ENCODE measurements at places on chromosomes 3 and 15. TPM values are rescaled to one million over a fixed set of nuclear protein-coding genes. Genes with fewer than 3 reads are reported as not detected.

- DNase-seq: no peak
Observed at GRCh38 chr3:170705131-170705530, 119.3 kb upstream of the SLC7A14 start.

DNA sequence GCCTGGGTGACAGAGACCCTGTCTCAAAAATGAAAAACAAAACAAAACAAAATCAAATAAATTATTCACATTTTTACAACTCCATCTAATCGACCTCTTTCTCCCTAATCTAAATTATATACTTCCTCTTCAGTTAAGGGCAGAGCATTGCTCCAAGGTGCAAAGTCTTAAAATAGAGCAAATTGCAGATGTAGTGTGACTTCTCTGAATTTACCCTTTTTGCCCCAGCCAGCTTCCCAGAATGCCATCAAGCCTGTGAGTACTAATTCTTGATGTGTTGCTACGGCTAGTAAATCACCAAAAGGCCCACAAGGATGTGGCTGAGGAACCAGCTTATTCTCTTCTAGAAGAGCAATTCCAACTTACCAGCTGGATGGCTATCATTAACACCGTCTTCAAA, 53.4 kb upstream of the PPIB start:
- DNase-seq: no peak

- no peak for DNase-seq
Observed at GRCh38 chr3:33074217-33075067, 22.5 kb downstream of the GLB1 start.

DNA sequence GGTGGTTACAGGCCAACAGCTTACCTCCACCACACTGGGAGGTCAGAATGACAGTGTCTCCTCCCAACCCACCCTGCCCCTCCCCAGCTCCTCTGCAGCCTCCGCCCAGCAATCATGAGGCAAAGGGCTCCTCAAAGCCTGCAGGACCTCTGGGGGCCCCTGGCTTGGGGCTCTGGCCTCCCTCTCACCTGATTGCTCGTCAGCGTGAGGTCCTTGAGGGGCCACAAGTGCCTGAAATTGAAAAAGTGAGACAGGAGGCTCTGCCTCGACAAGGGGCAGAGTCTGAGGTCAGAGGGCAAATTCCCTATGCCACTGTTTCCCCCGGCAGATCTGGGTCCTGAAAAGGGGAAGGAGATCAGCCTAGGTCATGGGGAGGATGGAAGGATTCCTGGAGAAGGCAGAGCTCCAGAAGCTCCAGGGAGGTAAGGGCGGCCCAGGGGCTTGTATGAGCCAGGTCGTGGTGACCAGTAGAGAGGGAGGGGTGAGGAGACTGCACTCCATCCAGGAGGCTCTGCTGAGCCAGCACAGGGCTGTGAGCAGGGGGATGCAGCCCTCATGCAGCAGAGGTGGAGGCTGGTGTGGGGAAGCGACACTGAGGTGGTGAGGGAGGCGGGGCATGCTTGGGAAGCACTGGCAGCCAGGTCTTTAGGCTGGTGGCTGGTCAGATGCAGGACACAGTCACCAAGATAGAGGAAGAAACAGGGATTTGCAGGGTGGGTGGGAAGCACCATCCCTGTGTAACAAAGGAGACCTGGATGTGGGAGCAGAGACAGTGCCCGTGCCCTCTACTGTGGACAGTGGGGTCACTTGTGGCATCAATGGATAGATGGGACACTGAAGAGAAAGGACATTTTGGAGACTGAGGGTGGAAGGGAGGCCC, 20.1 kb downstream of the ALS2CL start:
- no peak for DNase-seq

Gene UACA
- 45.2 TPM for total RNA-seq

DNA sequence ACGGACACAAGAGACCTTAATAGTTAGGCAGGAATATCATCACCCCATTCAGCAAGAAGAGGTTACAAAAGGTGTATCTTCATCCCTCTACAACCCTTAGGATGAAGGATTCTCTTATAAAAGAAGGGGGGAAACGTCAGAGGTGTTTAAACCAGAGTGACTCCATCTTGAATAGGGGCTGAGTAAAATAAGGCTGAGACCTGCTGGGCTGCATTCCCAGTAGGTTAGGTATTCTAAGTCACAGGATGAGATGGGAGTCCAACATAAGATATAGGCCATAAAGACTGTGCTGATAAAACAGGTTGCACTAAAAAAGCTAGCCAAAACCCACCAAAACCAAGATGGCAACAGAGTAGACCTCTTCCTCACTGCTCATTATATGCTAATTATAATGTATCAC, 16.5 kb downstream of the TRPM7 start:
- no peak for DNase-seq

Gene CCDC174
- 13.3 TPM for total RNA-seq

Gene CD200
- 7.9 TPM for total RNA-seq

DNA sequence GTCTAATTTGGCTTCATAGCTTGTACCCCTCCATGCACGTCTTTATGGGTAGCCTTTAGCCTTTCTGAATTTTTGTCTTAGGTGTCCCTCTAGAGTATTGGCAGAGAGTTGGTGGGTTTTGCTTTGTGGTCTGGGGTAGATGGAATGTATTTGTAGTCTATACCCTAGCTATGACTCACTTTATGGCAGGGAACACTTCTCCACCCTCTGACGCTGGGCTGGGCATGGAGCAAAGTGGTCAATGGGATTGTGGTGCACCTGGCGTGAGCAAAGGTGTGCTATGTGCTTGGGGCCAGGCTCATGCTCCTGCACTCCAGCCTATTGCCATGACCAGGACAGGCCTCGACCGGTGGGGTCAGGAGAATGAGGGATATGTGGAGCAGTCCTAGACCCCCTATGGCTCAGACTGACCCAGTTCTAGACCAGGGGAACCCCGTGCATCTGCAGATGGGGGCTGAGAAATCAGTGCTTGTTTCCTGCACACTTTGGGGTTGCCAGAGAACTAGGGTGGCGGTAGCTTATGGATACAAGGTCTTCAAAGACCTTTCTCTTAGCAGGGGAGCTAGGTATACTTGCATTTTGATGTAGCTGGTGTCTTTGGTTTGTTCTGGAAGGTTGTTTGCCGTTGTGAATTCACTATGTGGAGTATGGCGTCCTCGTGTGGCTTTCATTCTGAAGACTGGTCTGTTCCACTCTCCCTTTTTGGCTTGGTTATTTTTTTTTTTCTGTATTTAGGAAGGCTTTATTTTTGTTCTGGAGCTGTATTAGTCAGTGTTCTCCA, 49.4 kb upstream of the RPL32 start:
- no peak for DNase-seq

DNA sequence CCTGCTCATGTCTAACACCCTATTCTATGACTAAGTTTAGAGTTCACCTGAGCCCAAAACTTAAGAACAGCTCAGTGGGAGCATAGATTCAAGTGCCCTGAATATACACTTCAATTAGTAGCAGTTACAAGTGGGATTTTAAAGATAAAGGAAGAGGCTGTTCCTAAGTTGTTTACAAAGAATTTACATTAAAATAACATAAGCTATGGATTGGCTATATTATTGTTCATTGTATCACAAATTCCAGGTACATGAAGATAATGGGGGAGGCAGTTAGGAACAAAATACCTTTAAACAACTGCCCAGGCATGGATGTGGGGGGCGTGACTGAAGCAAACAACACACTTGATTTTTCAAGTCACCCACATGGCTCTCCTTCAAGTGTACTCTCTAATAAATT, 52.7 kb downstream of the ROPN1B start:
- no peak for DNase-seq

DNA sequence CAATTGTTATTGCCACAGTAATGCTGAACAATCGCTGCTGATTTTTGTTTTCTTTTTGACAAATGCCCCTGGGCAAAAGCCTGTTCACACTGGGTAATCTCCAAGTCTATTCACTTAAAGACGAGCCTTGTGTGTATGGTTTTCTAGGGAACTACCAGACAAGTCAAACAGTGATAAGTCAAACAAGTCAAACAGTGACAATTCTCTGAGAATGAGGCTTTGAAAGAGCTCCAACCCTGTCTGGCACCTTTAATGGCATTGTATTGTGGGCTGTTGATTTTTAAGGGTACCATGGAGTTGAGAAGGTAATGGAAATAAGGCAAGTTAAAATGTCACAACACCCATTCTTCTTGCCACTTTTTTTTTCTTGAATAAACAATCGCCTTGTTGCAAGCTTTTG, 59.4 kb upstream of the TMC3 start:
- no peak for DNase-seq

DNA sequence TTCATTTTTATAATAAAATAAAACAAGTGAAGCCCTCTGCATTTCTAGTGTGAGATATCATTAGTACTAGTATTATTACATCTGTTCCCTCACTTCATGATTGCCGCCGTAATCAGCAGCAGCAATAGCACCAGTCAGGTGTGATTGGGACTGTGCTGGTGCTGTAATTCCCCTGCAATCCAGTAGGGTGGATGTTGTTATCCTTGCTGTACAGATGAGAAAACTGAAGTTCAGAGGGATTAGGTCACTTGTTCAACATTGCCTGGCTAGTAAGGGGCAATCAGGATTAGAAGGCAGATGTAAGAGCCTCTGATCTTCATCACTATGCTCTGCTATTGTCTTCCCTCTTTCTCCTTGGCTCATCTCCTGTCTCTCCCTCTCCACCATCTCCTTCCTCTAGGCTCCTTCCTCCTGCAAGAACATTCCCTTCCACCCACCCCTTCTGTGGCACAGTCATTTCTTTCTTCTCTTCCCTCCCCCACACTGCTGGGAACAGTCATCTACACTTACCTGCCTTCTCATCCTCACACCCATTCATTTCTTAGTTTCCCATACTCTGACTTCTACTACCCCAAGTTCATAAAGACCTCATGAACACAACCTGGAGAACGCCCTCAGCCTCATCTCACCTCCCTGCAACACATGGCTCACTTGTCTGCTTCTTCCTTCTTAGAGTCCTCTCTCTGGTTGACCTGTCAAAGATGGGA, 29.7 kb downstream of the CRYGS start:
- no peak for DNase-seq

Gene ABI3BP
- 116 TPM for total RNA-seq

Gene RPP25
- total RNA-seq: 13.8 TPM

GRCh38 chr3:186653080-186653707, 12.6 kb upstream of the HRG start:
- no peak for DNase-seq

DNA sequence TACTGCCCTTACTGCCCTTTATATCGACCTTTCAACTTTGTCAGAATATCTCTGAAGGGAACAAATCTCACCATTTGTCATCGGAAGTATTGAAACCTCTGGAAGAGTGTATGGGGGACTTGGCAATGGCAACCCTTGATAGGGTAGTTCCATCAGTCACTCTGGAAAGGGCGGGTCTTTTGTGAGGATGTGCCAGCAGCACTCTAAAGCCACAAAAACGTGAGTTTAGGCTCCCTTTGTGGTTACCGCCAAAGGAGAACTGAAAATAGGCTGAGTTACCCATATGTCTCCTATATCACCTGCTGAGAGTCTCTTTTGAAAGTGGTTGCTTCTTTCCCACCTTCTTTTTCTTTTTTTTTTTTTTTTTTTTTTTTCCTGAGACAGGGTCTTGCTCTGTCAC, 296.8 kb upstream of the CHRM5 start:
- DNase-seq: no peak

DNA sequence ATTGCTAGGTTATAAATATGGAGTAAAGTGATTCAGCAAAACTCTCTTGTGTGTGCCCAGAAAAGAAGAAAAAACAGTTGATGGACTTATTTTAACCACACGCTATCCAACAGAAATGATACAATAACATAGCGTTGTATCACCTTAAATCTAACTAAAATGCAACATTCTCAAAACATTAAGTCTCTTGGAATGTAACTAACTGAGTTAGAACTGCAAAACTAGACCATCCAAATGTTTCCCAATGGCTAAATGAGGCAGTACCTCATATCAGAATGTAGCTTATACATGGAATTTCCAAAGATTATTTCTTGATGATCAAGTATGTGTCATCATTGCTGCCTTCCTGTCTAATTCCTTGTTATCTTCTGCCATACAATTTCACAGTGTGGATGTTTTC, 187.9 kb downstream of the CNTN3 start:
- DNase-seq: no peak

DNA sequence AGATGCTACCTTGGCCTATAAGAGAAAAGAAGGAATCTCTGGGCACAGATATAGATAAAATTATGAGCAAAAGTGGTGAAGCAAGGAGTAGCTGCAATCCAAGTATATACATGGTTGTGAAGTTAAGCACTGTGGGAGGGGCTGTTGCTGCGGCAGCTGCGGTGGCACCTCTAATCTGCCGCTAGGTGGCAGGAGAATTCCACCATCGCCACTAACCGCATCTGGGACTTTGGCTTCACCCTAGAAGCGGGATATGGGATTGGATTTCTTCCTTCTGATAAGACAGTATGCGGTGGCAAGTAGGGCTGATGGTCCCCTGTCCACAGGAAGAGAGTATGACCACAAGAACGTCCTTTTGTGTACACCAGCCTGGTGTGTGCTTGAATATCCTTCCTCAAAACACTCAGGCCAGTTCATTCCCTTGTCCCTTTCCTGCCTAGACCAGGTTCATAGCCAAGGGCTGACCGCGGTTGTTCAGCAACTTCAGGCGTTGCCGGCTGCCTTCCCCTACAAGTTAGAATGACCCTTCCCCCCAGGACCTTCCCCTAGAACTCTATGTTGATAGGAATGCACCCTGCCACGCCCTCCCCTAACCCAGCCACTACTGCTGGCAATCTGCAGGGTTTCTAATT, 5.1 kb downstream of the MAGEL2 start:
- DNase-seq: peak; percentile 42

Gene PFN2
- 57.0 TPM for total RNA-seq

GRCh38 chr3:106617276-106617675, 748.5 kb upstream of the CBLB start:
- DNase-seq: no peak

DNA sequence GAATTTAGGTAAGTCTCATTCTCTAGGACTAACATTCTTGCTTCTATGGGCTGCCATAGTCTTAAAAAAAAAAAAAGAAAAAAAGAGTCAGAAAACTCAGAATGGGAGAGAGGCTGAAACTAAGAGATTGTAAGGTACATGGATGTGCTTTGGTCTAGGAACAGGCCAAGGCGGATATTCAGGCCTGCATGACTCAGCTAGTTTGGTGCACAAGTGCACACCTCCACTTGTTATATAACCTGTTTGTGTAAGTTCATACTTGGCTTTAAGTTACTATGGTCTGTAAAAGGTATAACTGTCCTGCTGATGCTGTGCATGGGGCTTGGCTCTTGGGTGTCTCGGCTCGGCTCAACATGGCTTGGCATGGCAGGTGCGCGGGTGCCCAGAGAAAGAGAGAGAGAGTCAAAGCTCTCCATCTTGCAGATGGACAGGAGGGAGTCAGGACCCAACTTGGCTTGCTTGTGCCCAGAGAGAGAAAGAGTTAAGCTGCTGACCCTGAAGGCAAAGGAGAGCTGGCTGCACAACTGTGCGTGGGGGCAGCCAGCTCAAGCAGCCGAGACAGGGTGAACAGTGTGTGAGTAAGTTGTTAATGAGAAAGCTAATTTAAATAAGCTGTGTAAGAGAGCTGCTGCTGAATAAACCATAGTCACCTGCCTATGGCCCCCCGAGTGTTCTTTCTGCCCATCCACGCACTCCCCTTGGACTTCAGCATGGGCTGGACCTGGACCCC, 31.4 kb upstream of the CHRNB4 start:
- no peak for DNase-seq

- DNase-seq: no peak
Observed at GRCh38 chr15:89575656-89576416, 567 bp downstream of the TICRR start.

All from left lung (tissue), 14 donors.